ENCODE measurements at places on chromosomes 2 and 18.

DNA sequence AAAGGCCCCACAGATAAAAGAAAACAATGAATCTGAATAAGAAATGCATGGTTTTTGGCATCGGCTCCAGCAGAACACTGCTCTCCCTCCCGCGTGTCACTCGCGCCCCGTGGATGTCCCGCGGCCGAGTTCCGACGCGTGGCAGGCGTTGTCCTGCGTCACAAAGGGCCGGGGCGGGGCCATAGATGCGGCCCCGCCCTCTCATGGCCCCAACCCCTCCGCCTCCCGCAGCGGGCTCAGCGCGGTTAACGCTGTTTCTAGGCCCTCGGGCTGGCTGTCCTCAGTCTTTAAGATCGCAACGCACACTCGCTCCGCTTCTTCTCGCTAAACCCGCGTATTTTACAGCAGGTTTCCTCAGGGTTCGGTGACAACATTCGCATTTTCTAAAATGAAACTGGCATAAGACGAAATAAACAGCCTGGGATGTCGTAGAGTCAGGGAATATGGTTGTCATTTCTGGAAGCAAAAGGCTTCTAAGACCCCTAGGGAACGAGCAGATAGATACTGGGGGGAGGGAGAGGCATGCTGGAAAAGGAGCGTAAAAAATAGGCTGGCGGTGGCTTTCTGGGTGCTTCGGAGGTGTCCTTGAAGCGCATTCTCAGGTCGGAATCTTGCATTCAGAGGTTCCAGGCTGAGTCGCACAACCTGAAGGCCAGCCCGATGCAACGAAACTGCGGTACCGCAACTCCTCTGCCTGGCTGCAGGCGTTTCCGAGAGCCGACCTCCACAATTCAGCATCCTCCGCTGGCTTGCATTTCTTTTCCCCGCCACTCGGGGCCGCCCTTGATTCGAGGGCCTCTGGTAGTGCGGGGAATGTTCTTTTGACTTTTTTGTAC is at the start of gene FKBP7:
FKBP7 (minus strand) TSS at position 162 of the 836 bp plus-strand sequence; CDS start at position 61, 101 bp downstream.
- DNase-seq, result no peak

DNA sequence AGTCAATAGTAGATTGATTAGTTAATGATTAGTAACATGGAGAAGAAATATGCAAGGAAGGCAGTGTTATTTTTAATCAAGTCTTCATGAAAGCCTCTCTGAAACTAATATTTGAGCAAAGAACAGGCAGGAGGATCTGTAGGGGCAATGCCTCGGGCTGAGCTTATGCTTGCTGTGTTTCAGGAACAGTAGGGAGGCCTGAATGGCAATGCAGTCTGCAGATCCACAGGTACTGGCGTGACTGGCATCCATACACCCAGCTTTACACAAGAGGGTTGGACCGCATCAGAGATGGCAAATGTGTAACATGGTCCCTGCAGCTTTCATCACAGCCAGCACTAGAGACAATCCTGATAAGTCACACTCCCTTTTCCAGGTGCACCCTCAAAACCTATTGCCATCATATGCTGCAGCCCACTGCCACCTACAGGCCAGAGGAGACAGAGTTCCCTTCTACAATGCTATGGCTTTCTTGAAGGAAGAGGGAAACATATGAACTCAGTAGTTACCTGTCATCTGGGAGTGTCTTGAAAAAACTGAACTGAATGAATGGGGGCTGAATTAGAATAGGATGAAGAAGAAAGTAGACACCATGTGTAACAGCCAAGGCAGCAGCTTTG is 582.4 kb upstream of the RAB6C start:
- no peak for DNase-seq

DNA sequence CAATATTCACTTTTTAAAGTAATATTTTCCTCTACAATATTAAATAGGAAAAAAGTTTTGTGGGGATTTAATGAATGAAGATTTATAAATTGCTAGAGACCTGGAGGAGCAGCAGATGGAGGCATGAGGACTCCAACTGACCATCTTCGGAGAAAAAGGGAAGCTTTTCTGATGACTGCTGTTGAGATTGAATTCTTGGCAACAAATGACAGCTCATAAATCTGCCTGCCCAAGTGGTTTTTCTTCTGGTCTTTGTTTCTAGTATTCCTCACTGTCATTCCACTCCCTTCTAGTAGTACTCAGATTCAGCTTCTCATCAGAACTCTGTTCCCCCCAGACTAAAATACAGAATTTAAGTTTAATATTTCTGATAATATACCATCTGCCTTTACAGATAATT is 157.0 kb downstream of the EML6 start:
- DNase-seq, result no peak

DNA sequence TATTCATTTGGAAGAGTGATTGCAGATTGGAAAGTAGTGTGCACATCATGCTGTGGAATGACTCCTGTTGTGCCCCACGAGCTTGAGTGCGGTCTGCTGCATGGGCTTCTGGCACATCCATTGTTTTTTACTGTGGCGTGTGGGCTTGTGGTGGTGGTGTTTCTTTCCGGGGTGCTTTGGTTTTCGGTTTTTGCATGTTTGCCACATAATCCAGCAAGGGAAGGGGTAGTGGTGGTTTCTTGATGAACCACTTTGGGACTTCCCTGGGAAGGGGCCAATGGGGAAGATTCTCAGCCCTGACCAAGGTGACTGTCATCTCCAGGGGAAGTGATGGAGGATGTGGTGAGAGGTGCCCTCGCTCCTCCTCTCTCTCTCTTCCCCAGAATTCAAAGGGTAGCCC is 57.0 kb downstream of the COA5 start:
- DNase-seq, result no peak

Measured in HS-27A (cell line).